Ascending aorta (tissue), 2 donors: ENCODE measurements at places on chromosomes 12 and 14. TPM values are rescaled to one million over a fixed set of nuclear protein-coding genes. Genes with fewer than 3 reads are reported as not detected.

PDZRN4 gene
- total RNA-seq: 1.3 TPM

MANSC1 gene
- 72.1 TPM for total RNA-seq

DNA sequence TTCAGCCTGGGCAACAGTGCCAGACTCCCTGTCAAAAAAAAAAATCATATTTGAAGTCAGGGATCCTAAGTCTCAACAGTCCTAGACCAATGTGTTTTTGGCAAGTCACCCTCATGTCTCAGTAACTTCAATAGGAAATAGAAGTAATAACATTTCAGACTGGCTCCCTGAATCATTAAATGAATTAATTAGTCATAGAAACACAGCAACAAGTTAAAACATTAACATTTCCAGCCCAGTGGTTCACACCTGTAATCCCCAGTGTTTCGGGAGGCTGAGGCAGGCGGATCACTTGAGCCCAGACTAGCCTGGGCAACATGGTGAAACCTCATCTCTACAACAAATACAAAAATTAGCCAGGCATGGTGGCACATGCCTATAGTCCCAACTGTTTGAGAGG lies 125.2 kb downstream of the GTF2A1 start:
- H3K27ac ChIP-seq: no peak overlapping the region
- no peak overlapping the region for H3K4me3 ChIP-seq
- DNase-seq: no peak
- H3K36me3 ChIP-seq: no peaks in the 10 kb centered on the region
- no peaks in the 10 kb centered on the region for H3K27me3 ChIP-seq
- no peaks in the 10 kb centered on the region for H3K4me1 ChIP-seq

DNA sequence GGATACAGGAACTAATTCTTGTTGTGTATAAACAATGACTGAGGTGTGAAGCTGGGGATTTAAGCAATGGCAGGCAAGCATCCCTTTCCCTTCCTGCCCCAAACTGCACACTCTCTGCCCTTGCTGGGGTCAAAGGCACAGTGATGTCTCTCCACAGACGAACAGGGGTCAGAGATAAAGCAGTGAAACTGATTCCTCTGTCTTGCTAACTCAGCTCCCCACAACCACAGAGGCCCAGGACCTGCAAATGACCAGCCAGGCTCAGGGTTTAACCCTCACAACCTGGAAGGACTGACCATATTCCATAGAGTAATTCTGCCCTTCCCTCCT lies 67.2 kb downstream of the CCDC88C start:
- H3K27me3 ChIP-seq: no peaks in the 10 kb centered on the region
- no peak overlapping the region for H3K27ac ChIP-seq
- H3K36me3 ChIP-seq: no peaks in the 10 kb centered on the region
- H3K4me1 ChIP-seq: no peaks in the 10 kb centered on the region
- DNase-seq: no peak

DNA sequence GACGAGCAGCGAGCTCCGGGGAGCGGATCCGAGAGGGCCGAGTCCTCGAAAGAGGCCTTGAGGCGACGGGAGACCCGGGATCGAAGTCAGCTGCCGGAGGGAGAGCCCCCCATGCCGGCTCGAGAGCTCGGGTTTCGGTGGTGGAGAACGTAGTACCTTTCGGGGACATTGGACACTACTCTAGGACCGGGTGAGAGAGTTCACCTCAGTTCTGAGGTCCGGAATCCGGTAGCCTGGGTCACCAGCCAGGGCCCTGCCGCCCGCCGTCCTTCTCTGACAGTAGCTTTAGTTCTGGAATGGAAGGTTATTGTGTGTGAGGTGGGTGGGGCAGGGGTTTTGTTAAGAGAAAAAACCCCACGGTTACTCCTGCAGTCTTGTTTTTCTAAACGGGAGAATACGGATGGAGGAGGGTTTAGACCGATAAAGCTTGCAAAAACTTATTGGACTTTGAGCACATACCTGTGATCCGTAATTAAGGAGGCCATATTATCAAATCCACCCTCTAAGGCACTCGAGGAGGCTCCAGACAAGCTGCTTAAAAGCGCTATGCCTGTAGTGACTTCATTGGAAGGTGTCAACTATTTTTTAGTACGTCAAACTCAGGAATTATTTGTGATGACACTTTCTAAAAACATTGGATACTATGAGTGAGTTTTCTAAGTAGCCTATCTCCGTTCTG lies 765 bp downstream of the SCYL2 start:
- H3K36me3 ChIP-seq: no peaks in the 10 kb centered on the region
- no peak for DNase-seq
- peak overlapping the region; percentile 95 for H3K4me3 ChIP-seq
- H3K27ac ChIP-seq: peak overlapping the region; percentile 97
- H3K4me1 ChIP-seq: no peaks in the 10 kb centered on the region

- no peak overlapping the region for H3K27ac ChIP-seq
- no peak for DNase-seq
- H3K27me3 ChIP-seq: no peaks in the 10 kb centered on the region
- H3K4me1 ChIP-seq: no peaks in the 10 kb centered on the region
These were observed 154.2 kb downstream of the APAF1 start for GRCh38 chr12:98799146-98799810.

DNA sequence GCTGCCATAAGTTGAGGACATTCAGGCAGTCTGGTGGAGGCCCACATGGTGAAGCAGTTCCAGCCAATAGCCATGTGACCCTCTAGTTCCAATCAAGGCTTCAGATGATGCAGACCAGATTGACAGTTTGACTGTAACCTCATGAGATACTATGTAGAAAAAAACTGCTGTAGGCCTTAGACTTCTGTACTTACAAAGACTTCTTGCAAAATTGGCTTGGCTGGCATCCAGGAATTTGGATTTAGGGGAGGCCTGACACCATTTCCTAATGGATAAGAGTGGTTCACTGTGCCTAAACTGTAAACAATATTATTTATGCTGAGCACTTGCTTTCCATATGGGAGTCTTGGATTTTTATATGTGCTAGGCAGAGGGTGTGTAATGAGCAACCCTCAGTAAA lies 76.4 kb downstream of the RGS6 start:
- H3K4me1 ChIP-seq: no peaks in the 10 kb centered on the region
- H3K27me3 ChIP-seq: no peaks in the 10 kb centered on the region
- no peaks in the 10 kb centered on the region for H3K36me3 ChIP-seq
- no peak for DNase-seq
- H3K4me3 ChIP-seq: no peak overlapping the region

- no peaks in the 10 kb centered on the region for H3K36me3 ChIP-seq
- no peak overlapping the region for H3K27ac ChIP-seq
- H3K4me1 ChIP-seq: no peaks in the 10 kb centered on the region
- H3K27me3 ChIP-seq: no peaks in the 10 kb centered on the region
- no peak for DNase-seq
- H3K4me3 ChIP-seq: no peak overlapping the region
These were observed 108.8 kb downstream of the PRKCH start for GRCh38 chr14:61430066-61430757.
